ENCODE measurements at places on chromosomes 16 and 17. TPM values are rescaled to one million over a fixed set of nuclear protein-coding genes. Genes with fewer than 3 reads are reported as not detected.

DNA sequence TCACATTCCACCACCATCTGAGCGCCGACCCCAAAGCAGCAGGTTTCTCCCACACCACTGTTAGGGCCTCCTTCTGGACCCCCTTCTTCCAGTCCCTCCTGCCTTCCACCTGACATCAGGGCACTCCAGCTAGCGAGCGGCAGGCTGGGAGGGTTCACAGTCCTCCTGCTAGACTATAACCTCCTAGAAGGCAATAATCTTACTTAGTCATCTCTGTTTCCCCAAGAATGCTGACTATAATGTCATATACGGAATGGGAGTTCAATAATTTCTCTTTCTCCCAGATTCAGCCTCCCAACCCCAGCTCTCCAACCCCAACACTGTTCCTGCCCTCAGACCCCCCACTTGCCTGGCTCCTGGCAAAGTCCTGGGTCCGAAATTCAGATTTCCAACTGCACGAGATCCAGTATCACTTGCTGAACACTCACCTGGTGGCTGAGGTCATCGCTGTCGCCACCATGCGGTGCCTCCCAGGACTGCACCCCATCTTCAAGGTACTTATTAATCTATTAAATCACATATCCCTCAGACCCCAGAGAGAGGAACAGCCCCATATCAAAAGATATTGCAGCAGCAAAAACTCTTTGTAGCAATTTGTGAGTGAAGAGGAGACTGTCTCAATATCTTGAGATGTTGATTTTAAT is 5.6 kb downstream of the ALOX12 start:
- no peak overlapping the region for H3K4me3 ChIP-seq
- H3K4me1 ChIP-seq, result peaks cover 3% of the 10 kb centered on the region
- peaks cover 70% of the 10 kb centered on the region for H3K36me3 ChIP-seq
- no peaks in the 10 kb centered on the region for H3K27me3 ChIP-seq

- no peaks in the 10 kb centered on the region for H3K27me3 ChIP-seq
- DNase-seq, result peak; percentile 77
These were observed 1.0 kb downstream of the PER1 start for GRCh38 chr17:8151120-8151640.

CES3 gene
- not detected for total RNA-seq

DNA sequence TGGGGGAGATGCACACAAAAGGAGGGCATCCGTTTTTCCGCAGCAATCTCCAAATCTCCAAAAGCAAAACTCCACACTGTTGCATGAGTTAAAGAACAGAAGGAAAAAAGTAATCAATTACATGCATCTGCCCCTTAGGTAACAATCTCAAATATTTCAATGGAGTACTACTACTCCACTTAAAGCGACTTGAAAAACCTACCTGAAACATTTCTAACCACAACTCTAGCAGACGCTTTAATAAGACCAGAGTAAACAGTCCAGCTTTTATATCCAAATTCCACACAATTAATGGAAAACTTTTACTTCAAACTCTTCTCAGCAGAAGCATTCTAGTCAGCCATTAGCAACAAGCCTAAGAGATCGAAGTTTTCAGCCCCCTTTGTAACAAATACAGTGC is 29.9 kb downstream of the AP1G1 start:
- no peak overlapping the region for H3K4me3 ChIP-seq
- peaks cover 6% of the 10 kb centered on the region for H3K36me3 ChIP-seq
- peaks cover 58% of the 10 kb centered on the region for H3K4me1 ChIP-seq
- H3K27ac ChIP-seq, result no peak overlapping the region
- no peak for DNase-seq

MVP gene
- total RNA-seq, result 144 TPM

DNA sequence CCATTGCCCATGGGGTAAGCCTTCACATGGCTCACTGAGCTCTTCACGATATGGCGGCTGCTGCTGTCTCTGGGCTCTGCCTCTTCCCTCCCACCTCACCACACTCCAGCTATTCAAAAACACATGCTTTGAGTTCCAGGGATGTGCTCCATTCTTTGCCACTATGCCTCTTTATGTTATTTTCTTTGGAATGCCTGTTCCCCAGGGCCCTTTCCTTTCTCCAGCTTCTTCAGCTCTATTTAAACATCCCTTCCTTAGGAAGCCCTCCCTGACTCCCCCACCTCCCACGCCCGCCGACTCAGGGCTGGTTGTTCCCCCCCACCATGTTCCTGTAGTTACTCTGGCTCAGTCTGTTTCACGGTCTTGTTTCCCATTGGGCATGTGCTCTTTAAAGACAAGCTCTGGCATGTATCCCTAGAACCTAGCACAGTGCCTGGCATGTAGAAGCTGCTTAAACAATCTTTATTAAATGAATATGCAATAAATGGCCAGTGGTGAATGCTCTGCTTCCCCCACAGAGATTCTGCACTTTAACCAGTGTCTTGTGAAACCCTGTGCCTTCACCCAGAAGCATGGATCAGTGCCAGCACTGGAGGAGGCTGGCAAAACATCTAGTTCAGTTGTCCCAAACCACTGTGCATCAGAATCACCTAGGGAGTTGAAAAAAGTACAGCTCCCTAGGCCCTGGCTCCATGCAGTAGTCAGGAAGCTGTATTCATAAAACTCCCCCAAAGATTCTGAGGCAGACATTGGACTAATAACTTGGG is 6.9 kb downstream of the MYCBPAP start:
- no peaks in the 10 kb centered on the region for H3K4me1 ChIP-seq
- no peaks in the 10 kb centered on the region for H3K36me3 ChIP-seq
- DNase-seq, result no peak
- H3K27me3 ChIP-seq, result no peaks in the 10 kb centered on the region

- H3K27me3 ChIP-seq, result no peaks in the 10 kb centered on the region
- no peak for DNase-seq
These were observed 74.0 kb upstream of the SIAH1 start for GRCh38 chr16:48459167-48459566.

GRCh38 chr16:81531419-81531821 is 86.8 kb downstream of the CMIP start:
- peaks cover 36% of the 10 kb centered on the region for H3K4me1 ChIP-seq
- H3K4me3 ChIP-seq, result no peak overlapping the region
- no peaks in the 10 kb centered on the region for H3K36me3 ChIP-seq
- no peak overlapping the region for H3K27ac ChIP-seq
- no peak for DNase-seq

DNA sequence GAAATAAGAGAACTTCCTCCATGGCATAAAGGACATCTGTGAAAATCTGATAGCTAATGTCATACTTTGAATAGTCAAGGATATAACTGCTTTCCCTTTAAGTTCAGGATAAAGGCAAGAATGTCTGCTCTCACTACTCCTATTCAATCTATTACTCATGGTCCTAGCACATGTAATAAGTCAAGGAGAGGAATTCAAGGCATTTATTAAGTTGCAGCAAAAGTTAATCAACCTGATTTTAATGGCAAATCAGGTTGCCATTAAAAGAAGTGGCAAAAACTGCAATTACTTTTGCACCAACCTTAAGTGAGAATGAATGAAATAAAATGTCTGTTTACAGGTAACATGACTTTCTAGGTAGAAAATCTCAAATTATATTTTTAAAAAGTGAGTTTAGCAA is 225.9 kb downstream of the CNTNAP4 start:
- H3K4me1 ChIP-seq, result no peaks in the 10 kb centered on the region
- no peaks in the 10 kb centered on the region for H3K36me3 ChIP-seq
- H3K27ac ChIP-seq, result no peak overlapping the region
- no peak for DNase-seq
- no peaks in the 10 kb centered on the region for H3K27me3 ChIP-seq

GLTPD2 gene
- total RNA-seq, result not detected

DNA sequence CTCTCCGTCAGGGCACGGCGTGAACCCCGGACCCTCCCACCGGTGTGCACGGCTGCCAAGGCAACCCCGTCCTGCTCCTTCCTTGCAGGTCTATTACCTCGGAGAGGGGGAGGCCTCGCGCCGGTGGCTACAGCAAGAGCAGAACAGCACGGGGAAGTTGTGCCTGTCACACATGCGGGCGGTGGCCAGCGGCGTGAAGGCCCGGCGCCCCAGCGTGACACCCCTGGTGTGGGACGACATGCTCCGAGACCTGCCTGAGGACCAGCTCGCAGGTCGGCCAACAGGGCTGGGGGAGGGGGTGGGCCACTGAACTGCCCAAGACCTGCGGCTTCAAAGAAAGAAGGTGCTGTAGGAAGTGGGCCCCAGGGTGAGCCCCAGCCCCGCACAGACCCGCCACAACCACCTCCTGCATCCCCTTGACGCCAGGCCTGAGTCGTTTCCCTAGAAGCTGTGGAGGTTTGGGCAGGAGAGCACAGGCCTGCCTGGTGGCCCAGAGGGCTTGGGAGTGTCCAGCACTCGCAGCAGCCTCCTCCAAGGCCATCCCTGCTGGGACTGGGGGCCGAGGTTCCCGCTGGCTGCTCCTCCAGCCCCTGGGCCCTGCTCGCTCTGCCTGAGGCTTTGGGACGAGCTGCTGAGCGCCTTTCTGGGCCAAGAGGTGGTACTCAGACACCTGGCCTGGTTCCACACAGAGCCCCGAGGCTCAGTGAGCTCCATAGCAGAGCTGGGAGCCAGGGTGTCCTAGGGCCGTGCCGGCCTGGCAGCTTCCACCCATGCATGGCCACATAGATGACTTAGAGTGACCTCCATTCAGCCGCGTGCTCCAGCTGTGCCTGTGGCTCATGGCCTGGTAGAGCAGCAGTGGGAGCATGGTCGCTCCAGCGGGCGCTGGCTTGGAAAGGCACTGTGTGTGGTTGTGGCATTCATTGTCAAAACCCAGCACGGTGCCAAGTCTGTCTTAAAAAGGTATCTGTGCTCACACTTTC is 14.7 kb downstream of the CYBC1 start:
- peaks cover 12% of the 10 kb centered on the region for H3K4me1 ChIP-seq
- H3K27ac ChIP-seq, result no peak overlapping the region
- no peaks in the 10 kb centered on the region for H3K27me3 ChIP-seq
- no peak overlapping the region for H3K4me3 ChIP-seq
- peaks cover 46% of the 10 kb centered on the region for H3K36me3 ChIP-seq

- no peak overlapping the region for H3K4me3 ChIP-seq
- H3K27me3 ChIP-seq, result peaks cover 64% of the 10 kb centered on the region
- H3K36me3 ChIP-seq, result no peaks in the 10 kb centered on the region
- DNase-seq, result no peak
- H3K27ac ChIP-seq, result no peak overlapping the region
- H3K4me1 ChIP-seq, result no peaks in the 10 kb centered on the region
These were observed 15.8 kb upstream of the SRCIN1 start for GRCh38 chr17:38621538-38621937.

GRCh38 chr17:77409282-77410161 is 268.8 kb downstream of the SEC14L1 start:
- H3K4me1 ChIP-seq, result peaks cover 84% of the 10 kb centered on the region
- H3K27me3 ChIP-seq, result no peaks in the 10 kb centered on the region
- H3K27ac ChIP-seq, result peak overlapping the region; percentile 90
- peak; percentile 77 for DNase-seq
- H3K4me3 ChIP-seq, result peak overlapping the region; percentile 3
- no peaks in the 10 kb centered on the region for H3K36me3 ChIP-seq

RNF222 gene
- total RNA-seq, result not detected

DNA sequence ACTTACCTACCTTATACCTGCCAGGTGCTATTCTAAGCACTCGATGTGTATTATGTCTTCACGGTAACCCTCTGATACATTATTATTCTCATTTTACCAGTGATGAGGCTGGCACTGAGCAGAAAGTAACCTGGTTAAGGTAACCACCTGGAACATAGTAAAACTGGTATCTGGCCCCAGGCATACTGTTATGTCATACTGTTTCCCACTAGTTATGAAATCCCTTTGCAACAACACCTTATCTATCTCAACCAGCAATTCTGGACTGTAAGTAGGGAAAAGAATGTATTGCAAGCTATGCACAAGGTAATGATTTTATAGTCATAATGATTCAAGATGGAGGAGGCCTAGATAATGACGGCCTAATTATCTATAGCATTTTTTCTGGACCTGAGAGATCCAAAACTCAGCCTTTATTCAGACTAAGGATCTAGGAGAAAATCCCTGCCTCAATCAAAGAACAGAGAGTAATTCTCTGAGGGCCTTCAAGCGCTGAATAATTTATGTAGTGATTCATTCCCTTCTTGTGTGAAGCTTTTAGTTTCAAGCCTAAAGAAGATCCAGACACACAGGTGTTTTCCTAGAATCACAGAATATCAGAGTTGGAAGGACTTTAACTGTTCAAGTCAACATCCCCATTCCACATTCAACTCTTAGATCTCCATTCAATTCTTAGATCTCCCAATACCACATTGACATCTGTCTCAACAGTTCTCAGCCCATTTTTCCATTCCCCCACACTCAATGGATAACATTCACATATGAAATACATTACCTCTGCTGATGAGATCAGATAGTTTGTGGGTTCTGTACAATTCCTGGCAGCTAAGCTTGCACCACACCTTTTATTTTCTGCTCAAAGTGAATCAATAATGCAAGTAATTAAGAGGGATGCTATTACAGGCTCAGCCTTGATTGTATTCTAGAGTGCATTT is 14.9 kb upstream of the MMD start:
- no peak overlapping the region for H3K4me3 ChIP-seq
- no peak overlapping the region for H3K27ac ChIP-seq
- no peak for DNase-seq

- no peaks in the 10 kb centered on the region for H3K36me3 ChIP-seq
- no peaks in the 10 kb centered on the region for H3K27me3 ChIP-seq
- peaks cover 8% of the 10 kb centered on the region for H3K4me1 ChIP-seq
- no peak overlapping the region for H3K4me3 ChIP-seq
- H3K27ac ChIP-seq, result peak overlapping the region; percentile 79
These were observed 13.4 kb upstream of the CRISPLD2 start for GRCh38 chr16:84806256-84806889.

DNA sequence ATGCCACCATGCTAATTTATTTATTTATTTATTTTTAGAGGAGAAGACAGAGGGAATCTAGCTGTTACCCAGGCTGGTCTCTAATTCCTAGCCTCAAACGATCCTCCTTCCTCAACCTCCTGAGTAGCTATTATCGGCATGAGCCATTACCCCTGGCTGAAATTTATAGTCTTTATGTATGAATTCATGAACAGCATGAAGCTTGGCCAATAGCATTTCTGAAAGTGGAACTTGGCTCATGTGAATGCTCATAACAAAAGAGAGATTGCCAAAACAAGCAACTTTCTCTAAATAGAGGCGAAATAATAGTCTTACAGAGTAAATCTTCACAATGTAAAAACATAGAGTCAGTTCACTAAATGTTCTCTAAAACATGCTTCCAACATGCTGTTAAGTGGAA is 30.1 kb upstream of the SMURF2 start:
- H3K4me3 ChIP-seq, result no peak overlapping the region
- H3K27me3 ChIP-seq, result no peaks in the 10 kb centered on the region
- no peaks in the 10 kb centered on the region for H3K36me3 ChIP-seq
- H3K27ac ChIP-seq, result no peak overlapping the region
- no peaks in the 10 kb centered on the region for H3K4me1 ChIP-seq

DNA sequence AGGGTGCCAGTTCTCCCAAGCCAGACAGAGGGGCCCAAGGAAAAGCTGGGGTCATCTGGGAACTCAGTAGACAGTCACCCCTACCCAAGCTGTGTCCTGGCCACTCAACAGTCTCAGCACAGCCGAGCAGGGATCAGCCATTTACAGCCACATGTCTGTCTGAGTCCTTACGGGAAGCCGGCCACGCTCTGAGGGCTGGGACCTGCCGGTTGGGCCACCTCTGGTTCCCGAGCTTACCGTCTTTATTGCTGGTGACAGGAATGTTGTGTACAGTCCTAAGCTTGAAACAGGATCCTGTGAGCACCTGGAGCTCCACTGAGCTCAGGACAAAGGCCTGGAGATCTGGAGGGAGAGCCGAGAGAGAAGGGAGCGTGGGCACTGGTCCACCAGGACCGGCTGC is 59.8 kb downstream of the TIMM22 start:
- H3K4me1 ChIP-seq, result no peaks in the 10 kb centered on the region
- H3K27me3 ChIP-seq, result no peaks in the 10 kb centered on the region
- no peak for DNase-seq
- H3K36me3 ChIP-seq, result peaks cover 50% of the 10 kb centered on the region
- no peak overlapping the region for H3K4me3 ChIP-seq

- H3K4me3 ChIP-seq, result no peak overlapping the region
- no peaks in the 10 kb centered on the region for H3K4me1 ChIP-seq
- no peak overlapping the region for H3K27ac ChIP-seq
- peak; percentile 28 for DNase-seq
These were observed 12.4 kb upstream of the SLC6A2 start for GRCh38 chr16:55643161-55643970.

Data from stomach (tissue), 19 donors.